ENCODE measurements at places on chromosomes 3 and 15.
A peak's percentile ranks its signal among the peaks of the same experiment; 100 is the strongest.

DNA sequence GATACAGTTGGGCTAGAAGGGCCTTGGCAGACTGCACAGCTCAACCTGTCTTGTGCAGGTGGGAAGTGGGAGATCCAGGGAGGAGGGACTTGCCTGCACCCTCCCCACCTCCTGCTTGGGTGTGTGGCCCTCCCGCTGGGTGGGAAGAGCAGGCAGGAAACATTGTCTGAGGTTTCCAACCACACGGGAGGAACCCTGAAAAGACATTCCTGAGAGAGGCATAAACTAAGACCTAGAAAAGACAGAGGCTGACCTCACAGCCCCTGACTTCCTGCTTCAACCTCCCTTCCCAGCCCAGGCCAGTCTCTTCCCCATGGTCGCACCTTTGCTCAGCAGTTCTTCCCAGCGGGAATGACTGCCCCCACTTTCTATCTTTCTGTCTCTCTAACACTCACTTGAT lies 46.3 kb upstream of the INSYN1 start:
- peak; percentile 56 for DNase-seq

GRCh38 chr3:76733073-76733759 lies 306.7 kb upstream of the ROBO2 start:
- DNase-seq = no peak

GRCh38 chr3:81154611-81155143 lies 606.8 kb downstream of the GBE1 start:
- DNase-seq = no peak

DNA sequence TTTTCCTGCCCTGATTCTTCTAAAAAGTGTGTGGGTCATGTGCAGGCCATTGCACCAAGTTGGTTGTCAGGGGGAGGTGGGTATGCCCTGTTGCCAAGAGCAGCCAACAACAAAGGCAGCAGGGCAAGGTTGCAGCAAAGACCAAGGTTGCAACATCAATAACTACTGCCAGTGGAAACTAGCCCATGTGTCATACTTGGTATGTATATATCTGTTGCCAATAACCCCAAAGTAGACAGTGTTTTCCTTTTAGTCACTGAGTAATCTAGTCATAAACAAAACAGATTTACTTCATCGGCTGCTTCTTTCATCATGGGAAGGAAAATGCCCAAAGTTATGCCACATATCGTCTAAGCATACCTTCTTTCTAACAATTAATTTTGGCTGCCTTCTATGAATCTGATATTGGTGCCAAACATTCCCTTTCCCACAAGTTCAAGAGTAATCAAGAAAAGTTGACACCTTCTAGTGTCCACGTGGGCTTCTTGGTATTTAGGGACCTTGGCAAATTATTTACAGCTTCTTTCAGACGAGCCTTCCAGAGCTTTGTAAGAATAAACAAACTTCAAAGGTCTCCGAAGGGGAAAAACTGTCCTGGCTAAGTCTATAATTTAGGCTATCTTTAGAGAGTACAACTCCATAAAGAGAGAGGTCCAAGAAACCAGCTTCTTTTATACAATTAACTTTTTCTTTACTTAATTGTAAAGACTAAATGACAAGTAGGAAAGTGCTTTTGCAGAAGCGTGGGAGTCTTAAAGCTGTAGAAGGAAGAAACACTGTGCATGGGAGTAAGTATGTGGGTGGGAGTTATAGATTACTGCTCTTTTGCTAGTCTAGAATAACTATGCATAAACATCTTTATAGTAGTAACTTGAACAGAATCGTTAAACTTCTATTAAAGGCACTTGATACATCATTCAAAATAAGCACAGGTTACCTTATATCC lies 10.0 kb upstream of the MBNL1 start:
- peak; percentile 94 for DNase-seq

GRCh38 chr3:154552338-154552737 lies 122.3 kb upstream of the GPR149 start:
- no peak for DNase-seq

- DNase-seq = no peak
These were observed 192.5 kb upstream of the CGNL1 start for GRCh38 chr15:57183614-57184344.

- DNase-seq = peak; percentile 13
These were observed 94.8 kb downstream of the GBE1 start for GRCh38 chr3:81666502-81667121.

GRCh38 chr3:89306540-89306939 lies 199.1 kb downstream of the EPHA3 start:
- no peak for DNase-seq

DNA sequence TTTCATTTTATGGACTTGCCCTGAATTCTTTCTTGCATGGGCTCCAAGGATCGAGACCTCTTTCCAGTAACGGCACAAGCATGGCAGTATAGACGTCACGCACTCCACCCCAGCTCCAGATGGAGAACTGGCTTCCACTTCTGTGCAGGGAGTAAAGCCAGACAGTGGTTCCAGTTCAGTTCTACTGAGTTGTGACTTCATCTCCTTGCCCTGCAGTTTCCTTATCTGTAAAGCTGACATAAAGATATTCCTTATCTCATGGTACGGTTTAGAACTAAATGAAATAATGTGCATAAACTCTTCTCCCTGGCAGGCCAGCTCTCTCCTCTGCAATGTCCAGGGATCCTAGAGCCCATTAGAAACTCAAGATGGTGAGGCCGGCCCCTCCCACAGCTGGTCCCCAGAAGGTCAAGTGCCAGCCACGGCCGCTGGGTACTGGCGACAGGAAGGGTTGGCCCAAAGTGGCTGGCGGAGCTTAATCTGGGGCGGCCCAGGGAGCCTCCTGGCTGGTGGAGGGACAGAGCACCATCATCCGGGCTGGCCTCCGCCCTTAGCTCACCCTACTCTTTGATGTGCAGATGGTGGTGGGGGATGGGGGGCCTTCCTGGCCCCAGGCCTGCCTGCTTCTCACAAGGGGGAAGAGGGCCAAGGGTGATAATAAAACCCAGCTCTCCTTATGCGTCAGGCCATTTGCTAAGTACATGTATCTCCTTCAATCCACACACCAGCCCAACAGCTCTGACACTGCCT lies 7.2 kb downstream of the MESP2 start:
- no peak for DNase-seq

GRCh38 chr3:187802928-187803259 lies 57.6 kb upstream of the BCL6 start:
- DNase-seq = no peak

DNA sequence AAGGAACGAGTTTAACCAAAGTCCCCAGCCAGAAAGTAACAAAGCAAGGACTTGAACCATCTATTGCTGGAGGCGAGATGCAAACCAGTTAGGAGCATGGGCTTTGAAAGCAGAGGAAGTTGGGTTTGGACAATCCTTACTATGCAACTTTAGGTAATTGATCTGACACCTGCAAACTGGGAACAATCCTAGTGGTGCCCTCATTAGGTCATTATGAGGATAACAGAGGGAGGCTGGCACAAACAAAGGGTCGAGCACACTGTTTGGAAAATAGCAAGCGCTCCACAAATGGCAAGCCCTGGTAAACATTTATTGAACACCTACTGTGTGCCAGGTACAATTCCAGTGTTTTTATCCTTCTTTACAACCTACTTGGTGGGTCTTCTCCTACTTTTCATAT lies 45.6 kb downstream of the WNT5A start:
- no peak for DNase-seq

- peak; percentile 21 for DNase-seq
These were observed 25.4 kb upstream of the PSMD6 start for GRCh38 chr3:64048631-64049061.

DNA sequence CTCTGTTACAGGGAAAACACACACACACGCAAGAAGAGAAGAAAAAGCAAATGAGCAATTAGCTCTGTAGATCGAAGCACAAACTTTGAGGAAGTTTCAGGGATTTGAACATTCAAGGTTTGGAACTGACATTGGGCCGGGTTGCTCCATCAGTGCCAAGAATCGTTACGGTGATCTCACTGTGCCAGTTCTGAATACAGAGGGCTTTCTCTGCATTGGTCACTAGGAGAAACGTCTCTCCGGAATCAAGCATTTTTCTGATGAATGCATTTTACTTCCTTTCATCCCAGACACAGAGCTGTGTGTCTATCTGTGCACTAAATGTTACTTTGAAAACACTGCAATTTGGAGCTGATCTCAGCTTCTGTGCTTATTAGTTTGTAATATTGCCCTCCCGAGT lies 11.2 kb downstream of the HRH1 start:
- no peak for DNase-seq

DNA sequence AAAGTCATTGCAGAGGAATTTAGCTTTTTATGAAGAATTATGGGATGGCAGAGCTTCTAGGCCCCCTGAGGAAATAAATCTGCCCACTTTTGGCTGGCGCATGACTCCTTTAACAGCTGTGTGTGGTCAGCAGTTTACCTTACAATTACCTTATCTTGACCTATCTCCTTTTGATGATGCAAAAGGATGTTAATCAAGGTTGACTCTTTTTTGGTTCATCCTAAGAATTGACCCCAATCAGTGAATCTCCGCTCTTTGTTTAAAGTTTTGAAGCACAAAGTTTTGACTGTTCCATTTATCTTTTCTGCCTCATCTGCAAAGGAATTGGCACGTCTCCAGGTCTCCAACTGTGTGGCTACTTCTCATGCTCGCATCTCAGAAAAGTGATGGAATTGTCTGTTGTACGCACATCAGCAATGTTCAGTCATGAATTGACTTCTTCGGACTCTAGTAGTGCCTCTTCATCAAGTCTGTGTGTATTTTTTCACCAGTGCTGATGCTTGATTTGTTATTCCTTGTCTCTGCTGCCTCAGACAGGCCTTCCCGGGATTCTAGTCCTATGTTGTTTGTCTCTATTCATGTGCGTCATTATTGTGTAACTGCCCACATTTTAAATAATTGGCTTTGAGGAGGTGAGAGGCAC lies 196.2 kb upstream of the CFAP20DC start:
- peak; percentile 22 for DNase-seq

- no peak for DNase-seq
These were observed 287.2 kb downstream of the SHQ1 start for GRCh38 chr3:72560846-72561675.

DNA sequence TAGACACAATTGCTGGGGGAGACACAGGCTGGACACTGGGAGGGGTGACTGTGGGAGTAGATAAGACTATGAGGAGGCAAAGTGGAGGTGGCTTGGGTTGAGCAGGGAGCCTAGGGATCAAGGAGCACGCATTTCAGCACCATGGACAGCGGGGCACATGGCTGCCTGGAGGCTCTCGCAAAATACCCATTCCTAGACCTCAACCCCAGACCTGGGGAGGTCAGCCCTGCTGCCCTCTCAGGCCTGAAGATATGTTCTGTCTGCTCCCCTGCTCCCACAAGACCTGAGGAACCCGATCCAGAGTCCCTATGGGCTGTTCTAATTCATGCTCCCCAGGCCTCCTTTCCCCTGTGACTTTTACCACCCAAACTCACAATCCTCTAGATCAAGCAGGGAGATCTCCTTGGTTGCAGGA lies 16.0 kb upstream of the CPEB1 start:
- DNase-seq = peak; percentile 42

GRCh38 chr15:94056314-94056713 lies 175.0 kb upstream of the MCTP2 start:
- DNase-seq = no peak

GRCh38 chr3:8702560-8702959 lies 31.0 kb upstream of the CAV3 start:
- DNase-seq = no peak

- DNase-seq = no peak
These were observed 68.0 kb downstream of the LRRK1 start for GRCh38 chr15:100987143-100987542.

GRCh38 chr3:129609591-129610182 lies 3.2 kb upstream of the PLXND1 start:
- peak; percentile 63 for DNase-seq

DNA sequence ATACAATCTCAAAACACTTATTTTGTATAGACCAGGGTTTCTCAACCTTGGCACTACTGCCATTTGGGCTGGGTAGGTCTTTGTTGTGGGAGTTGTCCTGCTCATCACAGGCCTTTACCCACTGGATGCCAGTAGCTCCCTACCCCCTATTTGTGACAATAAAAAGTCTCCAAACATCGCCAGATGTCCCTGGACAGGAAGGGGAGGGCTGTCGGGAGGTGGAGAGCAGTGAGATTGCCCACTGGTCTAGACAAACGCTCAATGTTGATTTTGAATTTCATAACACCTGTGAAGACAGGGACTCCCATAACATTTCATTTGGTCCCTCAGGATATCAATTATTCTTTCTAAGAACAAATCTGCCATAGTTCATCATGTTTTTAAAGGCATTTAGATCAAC lies 151.7 kb upstream of the PTPRG start:
- no peak for DNase-seq

- no peak for DNase-seq
These were observed 52.2 kb downstream of the DNASE1L3 start for GRCh38 chr3:58158442-58159153.

DNA sequence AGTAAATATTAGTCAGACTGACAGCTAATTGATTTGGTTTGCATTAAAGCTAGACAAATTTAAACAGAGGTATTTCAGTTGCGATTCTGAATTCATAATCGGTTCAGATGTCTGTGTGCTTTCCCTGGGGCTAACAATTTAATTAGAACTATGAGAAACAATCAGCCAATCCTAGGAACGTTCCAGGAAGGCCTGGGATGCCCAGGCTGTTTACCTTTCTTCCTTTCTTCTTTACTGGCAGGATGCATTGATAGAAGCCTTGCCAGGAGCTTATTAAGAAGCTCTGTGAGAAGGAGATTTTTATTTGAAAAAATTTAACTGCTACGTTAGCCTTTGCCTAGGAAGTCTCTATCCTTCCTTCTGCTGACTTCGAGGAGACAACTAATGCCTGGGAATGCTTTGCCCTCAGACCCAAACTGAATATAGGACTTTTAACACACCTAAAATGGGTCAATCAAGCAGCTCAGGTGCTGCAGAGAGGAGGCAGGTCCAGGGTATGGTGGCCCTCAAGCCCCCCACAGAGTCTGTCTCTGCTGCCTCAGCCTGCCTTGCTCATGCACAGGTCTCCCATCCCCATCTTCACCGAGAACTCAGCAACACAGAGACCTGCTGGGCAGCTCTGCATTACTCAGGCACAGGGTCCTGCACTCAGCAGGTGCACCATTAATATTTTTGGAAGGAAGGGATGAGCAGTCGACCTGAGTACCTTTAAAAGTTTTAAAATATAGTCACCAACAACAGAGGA lies 48.5 kb downstream of the PCSK6 start:
- no peak for DNase-seq

- DNase-seq = peak; percentile 39
These were observed 80.6 kb downstream of the ULK4 start for GRCh38 chr3:41881233-41881821.

- DNase-seq = no peak
These were observed 267.4 kb upstream of the THBS1 start for GRCh38 chr15:39313467-39313866.

All from EL (cell line).